ENCODE measurements at places on chromosomes 5 and 9. TPM values are rescaled to one million over a fixed set of nuclear protein-coding genes. Genes with fewer than 3 reads are reported as not detected.
A peak's percentile ranks its signal among the peaks of the same experiment; 100 is the strongest.

DNA sequence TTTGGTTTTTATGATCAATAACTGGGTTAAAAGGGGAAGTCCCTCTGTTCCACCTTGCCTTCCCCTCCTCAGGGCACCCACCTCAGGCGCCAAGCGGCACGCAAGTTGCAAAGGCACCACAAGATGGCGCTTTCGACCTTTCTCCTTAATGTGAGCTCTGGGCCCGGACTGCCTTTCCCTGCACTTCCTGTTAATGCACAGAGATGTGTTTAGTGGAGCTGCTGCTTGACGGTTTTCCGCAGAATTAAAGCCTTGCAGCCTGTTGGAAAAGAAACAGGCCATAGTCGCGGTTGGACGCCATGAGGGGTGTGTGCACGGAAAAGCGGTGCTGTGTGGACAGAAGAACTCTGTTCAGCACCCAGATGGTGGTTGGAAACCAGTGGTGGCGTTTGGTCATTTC lies 17.9 kb downstream of the CXCL14 start:
- peak; percentile 86 for DNase-seq

Gene RNF180
- 1.2 TPM for polyA plus RNA-seq

GRCh38 chr9:138105123-138105415 lies 227.5 kb downstream of the CACNA1B start:
- DNase-seq: no peak

Gene HK3
- polyA plus RNA-seq: 1.4 TPM

DNA sequence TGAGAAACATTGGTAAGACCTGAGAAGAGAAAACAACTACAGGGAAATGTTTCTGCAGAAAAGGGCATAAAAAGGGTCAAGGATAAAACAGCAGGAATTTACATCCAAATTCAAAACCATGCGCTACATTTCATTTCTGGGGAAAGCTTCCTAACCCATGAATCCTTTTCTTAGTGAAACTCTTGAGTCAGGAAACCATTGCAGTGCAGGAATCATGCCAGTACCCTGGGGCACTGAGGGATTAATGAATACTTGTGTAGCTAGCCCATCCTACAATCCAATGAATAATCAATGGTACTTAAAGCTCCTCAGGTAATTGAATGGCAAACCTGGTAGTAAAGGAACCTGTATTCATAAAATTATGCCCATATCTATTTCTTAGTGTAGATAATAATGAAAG lies 580.5 kb downstream of the TLE1 start:
- no peak for DNase-seq

- no peak for DNase-seq
These were observed 243.6 kb upstream of the HAPLN1 start for GRCh38 chr5:83964271-83964670.

Gene C5orf63
- polyA plus RNA-seq: 6.0 TPM

DNA sequence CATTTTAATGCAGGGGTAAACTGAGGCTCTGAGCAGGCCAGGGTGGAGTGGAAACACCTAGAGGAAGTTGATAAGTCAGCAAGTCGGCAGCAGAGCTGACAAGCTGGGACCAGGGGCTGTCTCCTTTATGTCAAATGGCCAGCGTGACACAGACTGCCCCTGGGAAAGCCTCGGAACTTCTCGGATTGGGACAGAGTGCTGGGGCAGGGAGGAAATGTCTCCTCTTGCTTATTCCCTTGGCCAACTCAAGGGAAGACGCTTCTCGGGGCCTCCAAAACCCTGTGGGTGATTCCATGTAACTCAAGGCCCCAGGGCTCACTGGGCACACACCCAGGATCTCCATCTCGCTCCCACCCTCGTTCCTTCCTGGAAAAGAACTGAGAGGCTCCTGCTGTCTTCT lies 25.4 kb upstream of the ANXA6 start:
- DNase-seq: no peak

All from hindlimb muscle (tissue), 1 donor.